ENCODE measurements at places on chromosomes 4 and X.

GRCh38 chr4:77002321-77003107, 53.0 kb downstream of the SEPTIN11 start:
- no peak for DNase-seq

DNA sequence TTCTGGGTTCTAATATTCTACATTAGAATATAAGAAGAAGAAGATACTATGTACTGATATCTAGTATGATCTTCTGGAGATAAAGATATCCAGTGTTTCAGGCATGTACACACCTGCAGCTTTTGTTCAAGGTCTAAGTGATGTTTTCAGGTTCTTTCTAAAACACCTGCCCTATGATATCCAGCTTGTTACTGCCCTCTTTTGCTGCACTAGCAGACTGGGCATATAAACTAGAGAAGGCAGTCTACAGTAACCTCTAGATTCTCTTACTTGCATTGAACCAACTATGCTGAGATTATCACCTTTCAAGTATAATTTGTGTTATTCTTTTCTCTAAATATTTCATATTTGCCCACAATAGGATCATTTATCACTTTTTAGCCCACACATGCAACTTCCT, 1.9 kb upstream of the FRYL start:
- DNase-seq = no peak

DNA sequence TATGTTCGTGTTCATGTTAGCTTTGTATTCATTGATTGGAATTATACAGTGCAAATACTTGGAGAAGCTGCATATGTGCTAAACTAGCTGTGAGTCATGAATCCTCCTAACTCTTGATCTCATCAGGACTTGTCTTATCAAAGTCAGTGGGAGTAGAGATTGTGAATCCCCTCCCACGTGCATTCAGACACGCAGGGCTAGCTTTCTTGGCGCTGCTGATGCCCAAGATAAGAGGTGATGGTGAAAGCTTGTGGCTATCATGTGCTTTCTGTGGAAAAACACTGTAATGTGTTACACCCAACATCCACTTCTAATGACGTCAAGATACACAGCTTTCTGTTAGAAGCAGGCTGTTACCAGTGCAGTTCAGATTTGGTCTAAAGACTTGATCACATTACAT, 348.7 kb upstream of the HAND2 start:
- no peak for DNase-seq

DNA sequence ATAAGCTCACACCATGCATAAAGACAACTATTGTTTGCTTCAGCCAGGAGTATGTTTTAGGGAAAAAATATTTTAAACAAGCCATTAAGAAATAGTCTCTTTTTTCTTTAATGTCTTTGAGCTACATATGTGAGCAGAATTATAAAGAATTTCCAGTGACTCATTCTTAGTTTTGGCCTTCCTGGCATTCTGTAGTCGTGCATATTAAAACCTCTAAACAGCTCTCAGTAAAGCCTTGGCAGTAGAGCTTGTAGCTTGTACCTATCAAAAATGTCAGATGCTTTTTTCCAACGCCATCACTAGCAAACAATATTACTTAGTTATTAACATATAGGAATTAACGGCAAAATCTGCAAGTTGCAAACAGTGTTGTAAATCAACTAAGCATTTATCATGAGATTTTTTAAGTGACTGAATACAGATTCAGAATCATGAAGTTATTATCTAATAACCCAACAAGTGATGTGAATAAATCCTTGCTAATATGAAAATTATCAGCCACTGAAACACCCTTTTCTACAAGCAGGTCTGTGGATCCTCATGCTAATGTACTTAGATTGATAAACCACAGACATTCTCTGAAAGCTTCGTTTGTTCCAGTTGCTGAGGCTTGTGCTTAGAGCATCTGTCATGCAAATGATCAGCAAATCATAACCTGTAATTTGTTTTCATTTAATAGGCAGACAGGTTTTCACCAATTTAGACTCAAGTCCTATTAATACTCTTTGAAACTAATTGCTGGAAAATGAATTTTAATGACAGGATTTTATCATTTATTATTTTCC, 412.0 kb upstream of the ATOH1 start:
- no peak for DNase-seq

DNA sequence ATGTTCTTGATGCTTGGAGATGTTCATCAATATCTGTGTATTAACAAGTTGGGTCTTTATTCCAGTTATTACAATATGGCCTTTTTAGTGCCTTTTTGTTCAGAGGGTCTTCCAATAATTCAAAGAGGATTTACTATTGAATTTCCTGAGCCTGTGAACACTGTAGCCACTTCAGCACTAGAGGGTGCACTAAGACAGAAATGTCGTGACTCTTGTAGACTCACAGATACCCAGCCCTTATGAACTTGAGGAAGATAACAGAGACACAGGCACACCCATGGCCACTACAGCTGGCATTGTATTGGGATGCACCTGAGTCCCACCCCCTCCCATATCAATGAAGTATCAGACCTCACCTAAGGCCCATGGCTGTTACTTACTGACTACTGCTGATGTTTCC, 54.4 kb upstream of the ACTRT1 start:
- no peak for DNase-seq

GRCh38 chr4:71141125-71141524, 147.7 kb downstream of the DCK start:
- DNase-seq = no peak

DNA sequence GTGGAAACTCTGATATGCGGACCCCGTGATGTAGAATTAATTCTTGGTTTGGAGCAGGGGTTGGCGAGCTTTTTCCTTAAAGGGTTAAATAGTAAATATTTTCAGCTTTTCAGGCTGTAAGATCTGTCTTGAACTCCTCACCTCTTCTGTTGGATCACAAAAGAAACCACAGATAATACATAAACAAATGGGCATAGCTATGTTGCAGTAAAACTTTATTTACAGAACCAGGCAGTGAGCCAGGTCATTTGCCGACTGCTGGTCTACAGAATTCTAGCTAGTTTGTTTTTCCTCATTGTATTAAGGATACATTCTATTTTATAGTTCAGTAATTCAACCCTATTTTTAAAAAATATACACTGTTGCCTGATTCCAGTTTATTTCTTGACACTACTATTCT, 116.6 kb downstream of the PAPSS1 start:
- no peak for DNase-seq

DNA sequence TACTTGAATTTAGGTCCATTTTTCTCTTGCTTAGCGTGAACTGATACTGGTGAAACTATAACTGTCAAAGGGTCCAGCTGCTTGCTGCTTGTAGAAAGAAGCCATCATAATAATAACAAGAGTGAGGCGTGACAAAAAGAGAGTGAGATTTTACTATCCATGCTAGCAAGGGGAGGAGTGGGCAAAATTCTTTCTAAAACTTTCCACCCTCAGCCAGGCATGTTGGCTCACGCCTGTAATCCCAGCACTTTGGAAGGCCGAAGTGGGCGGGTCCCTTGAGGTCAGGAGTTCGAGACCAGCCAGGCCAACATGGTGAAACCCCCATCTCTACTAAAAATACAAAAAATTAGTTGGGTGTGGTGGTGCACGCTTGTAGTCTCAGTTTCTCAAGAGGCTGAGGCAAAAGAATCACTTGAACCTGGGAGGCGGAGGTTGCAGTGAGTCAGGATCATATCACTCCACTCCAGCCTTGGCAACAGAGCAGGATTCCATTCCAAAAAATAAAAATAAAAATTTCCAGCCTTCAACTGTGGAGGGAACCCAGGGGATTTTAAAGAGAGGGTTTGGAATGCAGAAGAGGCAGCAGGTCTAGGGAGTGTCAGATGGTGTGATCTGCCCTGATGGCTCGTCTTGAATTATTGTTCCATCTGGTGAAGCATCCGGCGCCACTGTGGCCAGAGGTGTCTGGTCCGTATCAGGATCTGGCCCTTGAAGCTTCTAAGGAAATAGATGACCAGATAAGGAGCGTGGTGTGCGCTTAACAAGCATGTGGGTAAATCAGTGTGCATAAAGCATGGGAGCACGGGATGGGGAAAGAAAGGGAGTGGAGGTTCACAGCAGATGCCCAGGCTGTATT, 51.8 kb downstream of the LRP2BP start:
- no peak for DNase-seq

- DNase-seq = no peak
Measured at GRCh38 chr4:176436293-176436973, 116.7 kb downstream of the SPCS3 start.

DNA sequence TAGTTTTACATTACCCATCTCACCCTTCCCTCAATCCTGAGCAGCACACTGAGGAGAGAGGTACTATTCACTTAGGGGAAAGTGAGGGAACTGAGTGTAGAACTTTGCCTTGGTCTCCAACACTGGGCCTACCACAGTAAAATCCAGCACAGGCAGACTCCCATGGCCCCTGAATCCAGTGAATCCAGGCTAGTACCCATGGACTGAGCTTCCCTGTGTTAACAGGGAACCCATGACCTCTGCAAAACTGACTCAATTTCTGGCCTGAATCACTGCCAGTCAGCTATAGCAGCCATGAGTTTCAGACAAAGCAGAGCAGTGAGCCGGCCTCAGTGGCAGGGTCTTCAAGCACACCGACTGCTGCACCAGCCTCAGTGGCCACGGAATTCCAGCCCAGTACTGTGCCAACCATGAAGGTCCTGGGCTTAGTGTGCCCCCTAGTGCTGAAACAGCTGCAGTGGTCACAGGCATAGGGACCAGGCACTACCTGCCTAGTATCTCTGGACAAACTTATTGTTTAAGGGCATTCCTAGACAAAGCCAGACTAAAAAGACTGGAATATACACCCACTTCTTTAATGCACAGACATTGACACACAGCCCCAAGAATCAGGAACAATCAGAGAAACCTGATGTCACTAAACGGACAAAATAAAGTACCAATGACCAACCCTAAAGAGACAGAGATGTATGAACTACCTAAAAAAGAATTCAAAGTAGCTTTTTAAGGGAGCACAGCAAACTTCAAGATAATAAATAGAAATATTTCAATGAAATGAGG, 127.4 kb upstream of the RPL34 start:
- DNase-seq = no peak
